Activated naive CD4-positive, alpha-beta T cell treated with anti-CD3 and anti-CD28 coated beads for 36 hours (primary cell): ENCODE measurements at places on chromosomes 12 and 14. TPM values are rescaled to one million over a fixed set of nuclear protein-coding genes. Genes with fewer than 3 reads are reported as not detected.

- no peak overlapping the region for H3K4me3 ChIP-seq
- DNase-seq: no peak
- peaks cover 39% of the 10 kb centered on the region for H3K4me1 ChIP-seq
- no peak overlapping the region for H3K27ac ChIP-seq
These were observed 4.6 kb downstream of the METTL3 start for GRCh38 chr14:21506557-21506956.

GRCh38 chr14:89674936-89675335 is 257.9 kb upstream of the FOXN3 start:
- no peak for DNase-seq
- H3K4me3 ChIP-seq: no peak overlapping the region
- no peak overlapping the region for H3K27ac ChIP-seq
- no peaks in the 10 kb centered on the region for H3K36me3 ChIP-seq
- peaks cover 29% of the 10 kb centered on the region for H3K4me1 ChIP-seq

DNA sequence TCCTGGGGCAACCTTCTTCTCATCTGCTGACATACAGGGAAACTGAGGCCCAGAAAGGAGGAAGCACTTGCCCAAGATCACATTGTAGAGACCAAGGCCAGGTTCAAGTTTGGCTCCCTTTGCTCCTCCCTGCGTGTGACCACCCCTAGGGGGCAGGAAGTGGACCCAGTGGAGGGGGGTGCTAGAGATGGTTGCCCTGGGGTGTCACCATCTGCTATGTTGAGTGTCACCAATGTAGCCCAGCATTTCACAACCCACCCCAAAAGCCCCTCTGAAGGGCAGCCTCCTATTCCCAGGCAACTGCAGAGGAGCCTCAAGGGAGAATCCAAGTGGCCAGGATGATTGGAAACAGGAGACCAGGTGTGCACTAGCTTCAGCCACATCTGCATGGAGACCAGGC is 12.0 kb upstream of the RBM19 start:
- no peaks in the 10 kb centered on the region for H3K36me3 ChIP-seq
- peaks cover 37% of the 10 kb centered on the region for H3K27me3 ChIP-seq
- no peak overlapping the region for H3K4me3 ChIP-seq
- H3K27ac ChIP-seq: no peak overlapping the region
- DNase-seq: no peak

ADGRD1 gene
- not detected for total RNA-seq

LEMD3 gene
- total RNA-seq: 17.5 TPM
